Smooth muscle cell of the pulmonary artery (primary cell): ENCODE measurements at places on chromosomes 4 and X. TPM values are rescaled to one million over a fixed set of nuclear protein-coding genes. Genes with fewer than 3 reads are reported as not detected.

The KLKB1 gene
- 0.26 and 0.33 TPM in 2 replicates for total RNA-seq

The F8A1 gene
- total RNA-seq: 4.8 and 6.7 TPM in 2 replicates

The CLDN2 gene
- total RNA-seq: not detected in 2 replicates

The BEND2 gene
- total RNA-seq: not detected in 2 replicates

The PHOX2B gene
- total RNA-seq: not detected in 2 replicates
